ENCODE measurements at places on chromosomes 1 and 21.

- no peak for DNase-seq
Measured at GRCh38 chr1:221926441-221926840, 184.6 kb upstream of the DUSP10 start.

DNA sequence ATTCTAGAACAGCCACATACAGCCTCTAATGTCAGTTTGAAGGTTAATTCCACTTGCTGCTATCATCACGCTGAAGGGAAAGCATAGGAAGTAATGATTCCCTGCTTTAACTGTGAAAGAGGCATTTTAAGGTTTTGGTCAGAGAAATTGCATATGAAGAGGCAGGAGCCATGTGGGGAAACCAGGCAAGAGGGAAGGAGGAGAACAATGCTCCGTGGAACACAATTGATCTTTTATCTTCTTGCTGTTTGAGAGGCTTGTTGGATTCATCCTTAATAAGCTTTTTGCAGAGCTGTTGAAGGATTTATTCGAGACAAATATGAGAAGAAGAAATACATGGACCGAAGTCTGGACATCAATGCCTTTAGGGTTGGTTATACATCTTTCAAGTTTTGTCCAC is 35.9 kb downstream of the SMAP2 start:
- no peak for DNase-seq

- DNase-seq: no peak
Measured at GRCh38 chr1:203464226-203464625, 11.4 kb upstream of the PRELP start.

GRCh38 chr1:224380003-224380402 is 23.3 kb downstream of the CNIH4 start:
- no peak for DNase-seq

DNA sequence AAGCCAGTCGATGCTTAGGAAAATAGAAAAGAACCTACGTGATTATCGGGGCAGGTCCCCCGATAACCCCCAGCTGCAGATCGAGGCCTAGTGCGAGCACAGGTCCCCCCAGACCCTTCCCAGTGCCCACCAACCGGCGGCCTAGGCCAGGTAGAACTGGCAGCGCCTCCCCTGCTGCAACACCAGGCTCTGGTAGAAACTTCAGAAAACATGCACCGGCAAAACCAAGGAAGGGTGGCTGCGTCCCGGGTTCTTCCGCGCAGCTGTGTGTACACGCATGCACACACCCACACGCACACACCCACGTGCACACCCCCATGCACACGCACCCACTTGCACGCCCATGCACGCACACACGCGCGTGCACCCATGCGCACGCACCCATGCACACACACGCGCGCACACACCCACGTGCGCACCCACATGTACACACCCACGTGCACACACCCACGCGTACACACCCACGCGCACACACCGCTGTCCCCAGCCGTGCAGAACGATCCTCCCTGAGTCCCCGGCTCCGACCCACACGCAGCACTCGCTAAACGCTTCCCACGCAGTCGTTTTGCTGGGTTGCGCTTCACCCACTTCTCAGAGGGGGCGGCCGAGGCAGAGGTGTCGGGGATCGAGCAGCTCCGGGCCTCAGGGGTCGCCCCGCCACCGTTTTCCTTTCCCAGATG is 5.2 kb downstream of the TSPEAR start:
- DNase-seq: no peak

DNA sequence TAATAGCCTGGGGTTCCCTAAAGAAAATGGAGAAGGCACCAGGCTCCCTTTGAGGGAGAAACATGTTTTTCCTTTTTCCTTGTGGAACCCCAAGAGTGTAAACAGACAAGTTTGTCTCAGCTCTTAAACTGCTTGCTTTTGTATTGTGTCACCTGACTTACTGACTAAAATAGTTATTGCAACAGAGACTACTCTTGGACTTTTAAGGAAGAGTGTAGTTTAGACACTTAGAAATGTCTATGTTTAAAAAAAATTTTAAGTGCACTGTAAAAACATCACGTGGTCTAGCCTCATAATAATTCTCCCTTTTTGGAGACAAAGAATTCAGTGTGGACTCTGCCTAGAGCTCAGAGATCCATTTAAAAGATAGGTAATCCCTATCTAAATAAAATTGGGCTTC is 141.1 kb downstream of the TRIM33 start:
- DNase-seq: no peak

DNA sequence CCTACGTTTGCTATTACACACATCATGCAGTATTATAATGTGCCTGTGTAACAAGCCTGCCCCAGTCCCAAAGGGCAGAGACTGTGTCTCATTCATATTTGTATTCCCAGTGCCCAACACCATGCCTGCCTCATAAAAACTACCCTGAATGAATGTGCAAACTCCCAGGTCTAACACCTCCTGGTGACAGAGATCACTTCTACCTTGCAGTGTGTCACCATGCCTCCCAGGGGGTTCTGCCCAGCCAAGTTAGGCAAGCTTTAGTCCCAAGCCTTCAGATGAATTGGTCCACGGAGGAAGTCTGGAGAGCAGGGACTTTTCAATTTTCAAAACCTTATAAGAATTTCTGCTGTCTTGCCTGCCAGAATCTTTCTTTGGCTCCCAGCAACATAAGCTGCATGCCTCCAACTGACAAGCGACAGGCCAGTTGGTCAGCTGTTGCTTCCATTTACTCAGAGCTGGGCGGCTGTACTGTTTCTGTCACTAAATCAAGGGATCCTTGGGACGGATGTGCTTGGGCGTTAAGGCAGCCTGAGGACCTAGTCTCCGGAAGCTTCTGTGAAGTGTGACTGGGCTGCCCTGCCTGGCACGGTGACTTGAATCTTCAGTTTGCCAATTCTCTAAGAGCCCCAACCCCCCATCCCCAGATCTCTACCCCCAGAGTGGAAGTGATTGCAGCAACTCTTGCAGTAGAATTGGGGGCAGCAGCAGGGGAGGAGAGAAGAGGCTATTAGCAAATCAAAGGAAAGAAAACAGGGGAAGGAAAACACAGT is 1.2 kb downstream of the RXRG start:
- no peak for DNase-seq

DNA sequence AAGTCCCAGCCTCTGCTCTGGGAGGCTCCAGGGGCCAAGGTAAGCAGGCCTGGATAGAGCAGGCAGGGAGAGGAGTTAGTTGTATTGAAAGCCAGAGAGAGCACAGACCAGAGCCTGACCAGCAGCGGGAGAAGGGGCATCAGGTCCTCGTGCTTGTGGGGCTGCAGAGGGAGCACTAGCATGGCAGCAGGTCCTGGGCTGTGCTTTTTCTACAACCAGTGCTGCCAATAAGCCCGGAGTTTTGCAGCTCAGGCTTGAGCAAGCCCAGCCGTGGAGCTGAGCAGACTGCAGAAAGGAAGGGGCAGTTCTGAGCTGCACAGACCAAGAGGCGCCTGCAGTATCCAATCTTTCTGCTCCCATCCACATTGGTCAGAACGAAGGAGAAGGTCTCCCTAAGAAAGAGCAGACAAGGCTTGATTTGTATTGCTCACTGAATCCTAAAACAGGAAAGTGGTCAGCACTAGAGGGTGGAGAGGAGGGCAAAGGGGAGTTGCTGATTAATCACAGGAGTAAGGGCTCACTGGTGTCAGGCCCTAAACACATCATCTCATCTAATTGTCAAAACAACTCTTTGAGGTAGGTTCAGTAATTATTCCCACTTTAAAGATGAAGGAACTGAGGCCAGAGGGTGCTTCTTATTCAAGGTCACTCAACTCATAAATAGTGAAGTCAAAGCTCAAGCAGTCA is 2.7 kb downstream of the DENND2D start:
- DNase-seq: no peak

GRCh38 chr1:20884513-20884912 is 97.4 kb upstream of the HP1BP3 start:
- DNase-seq: no peak

DNA sequence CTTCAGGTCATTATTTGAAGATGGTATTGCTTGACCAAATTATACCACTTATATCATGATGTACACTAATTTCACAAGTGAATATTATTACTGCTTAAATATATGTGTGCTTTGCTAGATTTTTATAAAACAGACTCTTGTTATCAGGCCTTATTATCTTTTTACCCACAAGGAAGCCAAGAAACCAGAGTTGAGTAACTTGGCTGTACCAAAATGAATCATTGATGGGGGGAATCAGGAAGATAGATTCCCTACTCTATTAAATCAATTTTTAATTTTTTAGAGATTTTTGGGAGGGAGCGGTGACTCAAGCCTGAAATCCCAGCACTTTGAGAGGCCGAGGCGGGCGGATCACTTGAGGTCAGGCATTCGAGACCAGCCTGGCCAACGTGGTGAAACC is 16.0 kb upstream of the SCCPDH start:
- no peak for DNase-seq

GRCh38 chr1:55064071-55064581 is 24.8 kb downstream of the PCSK9 start:
- DNase-seq: no peak

GRCh38 chr1:22709891-22710700 is 543 bp upstream of the EPHB2 start:
- DNase-seq: peak; percentile 40

DNA sequence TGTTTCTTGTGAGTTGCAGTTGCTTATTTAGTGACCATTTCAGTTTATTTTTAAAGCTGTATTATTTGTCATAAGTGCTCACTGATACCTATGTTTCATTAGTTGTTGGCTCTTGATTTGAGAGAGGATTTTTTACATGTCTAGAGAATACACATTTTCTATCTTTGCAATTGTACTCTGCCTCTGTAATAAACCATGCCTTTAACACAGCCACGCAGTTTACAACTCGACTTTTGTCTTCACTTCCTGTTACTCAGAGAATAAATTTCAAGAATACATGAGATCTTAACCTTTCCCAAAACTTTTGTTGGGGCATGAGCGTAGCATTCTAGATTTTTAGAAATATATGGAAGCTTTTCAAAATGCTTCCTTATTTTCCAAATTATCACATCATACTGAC is 14.9 kb upstream of the ZNF678 start:
- DNase-seq: no peak

DNA sequence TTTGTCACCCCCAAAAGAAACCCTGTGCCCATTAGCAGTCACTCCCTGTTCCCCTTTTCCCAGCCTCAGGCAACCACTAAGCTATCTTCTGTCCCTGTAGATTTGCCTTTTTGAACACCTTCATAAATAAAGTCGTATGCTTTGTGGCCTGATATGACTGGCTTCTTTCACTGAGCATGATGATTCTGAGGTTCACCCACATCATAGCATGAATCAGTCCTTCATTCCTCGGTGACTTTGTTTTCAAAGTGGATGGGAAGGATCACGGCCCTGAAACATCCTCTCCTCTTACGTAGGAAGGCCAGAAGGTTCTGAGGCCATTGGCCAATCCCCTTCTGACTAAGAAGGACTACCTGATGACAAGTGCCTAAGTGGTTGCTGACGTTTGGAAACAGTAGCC is 39.1 kb downstream of the NIPAL3 start:
- DNase-seq: no peak

DNA sequence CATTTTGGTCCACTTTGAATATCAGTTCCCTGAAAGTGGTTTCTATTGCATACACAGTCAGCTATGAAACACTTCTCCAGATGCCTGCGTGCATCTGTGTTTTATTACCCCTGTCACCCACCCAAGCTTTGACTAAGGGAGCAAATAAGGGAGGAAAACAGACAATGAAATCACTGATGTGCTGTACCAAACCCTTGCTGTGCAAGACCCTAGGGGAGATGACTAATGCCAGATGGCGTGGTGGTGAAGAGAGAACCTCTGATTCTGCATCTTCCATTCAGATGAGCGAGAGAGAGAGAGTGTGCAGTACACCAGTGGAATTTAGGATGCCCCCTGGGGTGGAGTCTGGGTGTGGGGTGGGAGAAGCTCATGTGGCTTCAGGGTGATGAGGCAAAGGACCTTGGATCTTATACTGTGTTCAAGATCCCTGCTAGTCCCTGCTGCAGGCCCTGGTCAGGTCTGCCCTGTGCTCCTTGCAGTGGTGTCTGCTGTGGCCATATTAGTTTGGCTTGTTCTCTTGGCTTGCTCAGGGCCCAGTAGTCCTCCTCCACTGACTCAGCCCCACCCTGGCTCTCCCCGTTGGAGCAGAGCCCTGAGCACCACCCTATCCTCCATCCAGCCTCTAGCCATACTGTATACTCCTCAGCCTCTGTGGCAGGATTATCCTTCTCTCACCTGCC is 18.5 kb downstream of the CLCA1 start:
- DNase-seq: no peak

- DNase-seq: no peak
Measured at GRCh38 chr1:211639475-211640300, 35.7 kb downstream of the NEK2 start.

DNA sequence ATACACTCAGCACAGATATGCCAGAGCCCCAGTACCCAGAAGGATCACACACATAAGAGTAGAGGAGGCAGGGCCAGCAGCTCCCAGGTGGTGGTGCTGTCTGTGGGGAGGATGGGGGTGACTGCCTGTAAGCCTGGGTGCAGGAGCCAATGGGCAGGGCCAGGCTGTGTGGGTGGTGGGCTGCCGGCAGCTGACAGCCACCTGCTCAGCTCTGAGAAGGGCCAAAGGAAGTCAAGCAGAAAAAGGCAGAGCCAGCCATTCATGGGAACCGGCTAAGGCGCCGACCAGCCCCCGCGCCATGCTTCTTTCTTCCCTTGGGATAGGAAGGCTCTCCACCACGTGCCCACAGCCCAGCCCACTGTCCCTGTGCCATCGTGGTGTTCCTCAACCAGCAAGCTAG is 14.1 kb downstream of the PIK3C2B start:
- no peak for DNase-seq

GRCh38 chr1:178102218-178102617 is 8.3 kb downstream of the RASAL2 start:
- DNase-seq: no peak
